ENCODE measurements at places on chromosomes 6 and 20.

GRCh38 chr6:13874191-13874549 lies 50.6 kb upstream of the RNF182 start:
- peak; percentile 33 for DNase-seq

DNA sequence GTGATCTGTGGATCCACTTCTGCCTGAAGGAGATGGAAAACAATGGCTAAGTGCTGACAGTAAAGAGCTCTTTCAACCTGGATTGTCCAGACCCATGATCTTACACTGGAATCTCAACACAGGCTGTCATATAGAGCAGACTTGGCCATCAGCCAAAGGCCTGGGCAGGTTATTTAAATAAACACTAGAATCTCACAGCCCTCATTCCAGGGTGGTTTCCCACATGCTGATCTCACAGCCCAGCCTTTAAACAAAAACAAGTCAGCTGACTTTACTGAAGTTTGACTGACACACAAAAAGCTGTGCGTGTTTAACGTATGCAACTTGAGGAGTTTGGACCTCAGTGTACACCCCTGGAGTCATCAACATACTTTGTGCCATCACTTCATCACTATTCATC lies 28.4 kb downstream of the SYNDIG1 start:
- no peak for DNase-seq

DNA sequence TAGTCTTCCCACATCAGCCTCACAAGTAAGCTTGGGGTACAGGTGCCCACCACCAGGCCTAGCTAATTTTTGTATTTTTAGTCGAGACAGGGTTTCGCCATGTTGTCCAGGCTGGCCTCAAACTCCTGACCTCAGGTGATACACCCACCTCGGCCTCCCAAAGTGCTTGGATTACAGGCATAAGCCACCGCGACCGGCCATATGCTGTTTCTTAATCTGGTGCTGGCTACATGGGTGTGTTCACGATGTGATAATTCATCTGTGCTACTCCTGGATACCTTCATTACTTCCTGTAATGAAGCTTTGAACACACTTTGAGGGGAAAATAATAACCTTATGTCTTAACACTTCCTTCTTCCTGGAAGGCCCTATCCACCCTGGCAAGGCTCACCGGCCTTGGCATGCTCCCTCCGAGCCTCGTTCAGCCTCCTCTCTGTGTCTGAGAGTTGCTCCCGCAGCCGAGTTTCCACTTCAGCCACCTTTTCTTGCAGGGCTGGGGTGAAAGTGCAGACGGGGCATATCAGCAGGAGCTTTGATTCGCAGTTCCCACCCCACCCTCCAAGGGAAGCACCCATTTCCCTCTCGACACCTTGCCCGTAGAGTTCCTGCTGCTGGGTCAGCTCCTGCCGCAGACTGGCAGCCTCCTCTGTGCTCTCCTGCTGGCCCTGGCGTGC lies 5.6 kb upstream of the PSORS1C2 start:
- DNase-seq = no peak

DNA sequence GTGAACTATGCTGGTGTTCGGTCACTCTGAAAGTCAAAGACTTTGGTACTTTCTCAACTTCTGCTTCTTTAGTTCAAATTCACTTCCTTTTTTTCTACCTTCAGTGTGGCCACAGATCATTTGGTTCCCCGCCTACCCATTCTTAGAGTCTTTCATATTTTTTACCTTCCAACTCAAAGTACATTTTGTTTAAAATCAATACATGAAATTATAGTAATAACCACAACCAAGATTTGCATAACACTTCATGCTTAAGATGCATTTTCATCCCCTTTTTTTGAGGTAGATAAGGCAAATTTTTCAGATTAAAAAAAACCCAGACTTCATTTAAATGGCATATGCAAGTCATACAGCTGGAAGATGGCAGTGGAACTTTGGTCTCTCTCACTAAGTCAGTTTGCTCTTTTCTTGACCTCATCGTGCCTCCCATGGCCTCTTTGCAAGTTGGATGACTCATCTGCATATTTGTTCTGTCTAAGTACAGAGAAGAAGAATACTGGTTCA lies 11.9 kb upstream of the CNR1 start:
- no peak for DNase-seq

- DNase-seq = no peak
Measured at GRCh38 chr6:118080547-118080946, 173.5 kb downstream of the SLC35F1 start.

GRCh38 chr20:33811776-33812151 lies 616 bp downstream of the CHMP4B start:
- no peak for DNase-seq

DNA sequence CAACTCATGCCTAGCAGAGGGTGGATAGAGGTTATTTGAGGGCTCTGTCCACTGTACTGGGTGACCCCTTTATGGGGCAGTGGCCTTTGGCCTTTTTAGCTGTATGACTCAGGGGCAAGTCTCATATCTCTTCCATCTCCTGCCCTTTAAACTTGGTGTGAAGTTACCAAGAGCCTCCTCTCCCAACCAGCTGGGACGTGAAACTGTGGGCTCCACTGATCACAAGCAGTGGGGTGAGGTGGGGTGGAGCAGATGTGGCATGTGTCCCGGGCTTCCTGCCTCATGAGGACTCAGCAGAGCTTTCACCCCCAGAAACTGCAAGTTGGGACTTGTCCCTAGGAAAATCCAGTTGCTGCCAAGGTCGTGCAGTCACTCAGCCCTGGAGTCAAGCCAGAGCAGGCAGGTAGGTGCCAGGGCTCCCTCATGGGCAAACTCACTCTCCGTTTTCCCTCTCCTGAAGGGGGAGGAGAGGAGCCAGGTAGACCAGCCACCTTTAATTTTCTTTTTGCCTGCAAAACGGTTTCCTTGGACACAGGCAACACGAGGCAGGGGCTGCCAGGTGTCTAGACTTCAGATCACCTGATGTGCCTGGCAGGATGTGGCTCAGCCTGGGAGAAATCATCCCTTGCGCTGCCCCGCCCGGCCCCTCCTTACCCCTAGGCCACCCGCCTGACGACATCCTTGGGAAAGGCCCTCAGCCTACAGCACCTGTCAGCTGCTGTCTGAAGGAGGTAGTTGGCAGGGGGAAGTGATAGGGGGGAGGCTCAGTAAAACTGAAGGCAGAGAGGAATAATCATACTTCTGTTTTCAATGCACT lies 4.0 kb downstream of the CDKN1A start:
- peak; percentile 42 for DNase-seq

DNA sequence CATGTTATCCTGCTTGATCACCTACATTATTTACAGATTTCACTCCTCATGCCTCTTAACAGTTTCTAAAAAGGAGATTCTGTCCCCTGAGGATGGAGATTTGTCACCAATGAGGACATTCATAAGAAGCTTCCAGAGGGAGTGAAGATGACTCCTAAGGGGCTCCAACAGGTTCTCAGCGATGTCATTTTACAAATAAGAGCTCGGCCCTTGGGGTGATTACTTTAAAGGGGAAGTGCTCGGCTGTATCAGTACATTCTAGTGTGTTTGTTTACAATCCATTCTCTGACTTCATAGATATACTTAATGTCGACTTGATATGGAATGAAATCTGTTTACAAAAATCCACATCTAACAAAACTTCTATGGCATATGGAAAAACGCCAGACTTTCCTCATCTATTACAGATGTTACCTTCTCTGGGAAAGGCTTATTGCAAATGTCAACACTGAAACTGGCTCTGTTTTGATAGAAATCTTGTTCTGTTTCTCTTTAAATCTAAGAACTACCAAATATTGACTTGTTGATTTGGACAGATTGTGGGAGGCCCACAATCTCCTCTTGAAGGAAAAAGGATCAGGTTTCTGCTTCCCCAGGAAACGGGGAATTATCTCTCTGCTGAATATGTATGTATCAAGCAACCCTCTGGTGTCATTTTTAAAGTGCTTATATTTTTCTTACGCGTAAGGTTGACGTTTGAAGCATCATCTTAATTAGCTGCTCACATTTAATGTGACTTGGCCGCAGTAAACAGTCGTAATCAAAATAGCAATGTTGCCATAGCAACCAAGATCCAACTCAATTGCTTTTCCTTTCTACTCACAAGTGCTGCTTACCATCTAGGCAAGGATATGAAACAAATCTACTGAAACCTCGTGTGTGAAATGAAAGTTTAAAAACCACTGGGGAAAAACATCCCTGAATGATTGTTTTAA lies 95.7 kb downstream of the SHLD1 start:
- no peak for DNase-seq

DNA sequence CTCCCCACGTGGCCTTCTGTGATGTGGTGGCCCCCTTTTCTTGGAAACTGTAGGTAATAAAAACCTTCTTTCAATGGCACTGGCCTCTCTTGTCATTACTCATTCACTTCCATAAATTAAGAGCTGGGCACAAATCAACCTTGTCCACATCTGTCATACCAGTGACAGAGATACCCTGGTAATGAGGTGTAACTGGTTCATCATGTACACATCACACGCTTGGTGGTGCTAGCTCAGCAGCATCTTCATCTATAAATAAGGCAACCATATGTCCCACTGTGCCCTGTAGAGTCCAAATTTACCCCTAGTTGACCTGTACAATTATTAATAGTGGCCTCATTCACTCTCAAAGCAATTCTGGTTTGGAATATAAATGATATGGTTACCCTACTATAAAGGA lies 245.6 kb downstream of the HIVEP2 start:
- no peak for DNase-seq

DNA sequence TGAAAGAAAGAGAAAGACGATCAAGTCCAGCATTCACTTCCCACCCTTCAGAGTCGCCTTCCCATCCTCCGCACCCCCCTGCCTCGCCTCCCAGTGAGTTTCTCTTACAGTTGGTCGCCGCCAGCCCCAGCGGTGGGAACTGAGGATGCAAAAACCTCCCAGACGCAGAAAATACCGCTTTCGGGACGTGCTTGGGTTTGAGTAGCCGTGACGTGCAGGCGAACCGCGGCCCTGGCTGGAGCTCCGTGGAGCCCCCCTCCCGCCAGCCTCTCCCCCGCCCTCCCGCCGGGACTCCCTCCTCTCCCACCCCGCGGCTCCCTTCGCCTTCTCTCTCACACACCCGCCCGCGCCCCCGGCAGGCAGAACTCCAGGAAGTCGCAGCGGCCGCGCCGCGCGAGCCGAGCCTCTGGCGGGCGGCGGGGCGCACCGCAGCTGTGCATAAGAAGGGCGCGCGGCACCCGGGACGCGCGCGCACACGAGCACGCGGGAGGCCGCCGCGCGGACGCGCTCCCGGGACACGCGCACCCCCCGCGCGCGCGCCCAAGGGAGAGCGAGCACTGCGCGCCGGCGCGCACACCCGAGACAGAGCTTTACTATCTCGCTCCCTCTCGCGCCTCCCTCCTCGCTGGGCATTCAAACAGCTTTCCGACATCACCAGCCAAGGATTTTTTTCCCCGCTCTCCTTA lies at the start of gene ADGRB3:
TSS of gene ADGRB3 (plus strand) at position 557 of the 686 bp plus-strand sequence. CDS start 3,394 bp downstream, outside the sequence.
- peak; percentile 97 for DNase-seq

DNA sequence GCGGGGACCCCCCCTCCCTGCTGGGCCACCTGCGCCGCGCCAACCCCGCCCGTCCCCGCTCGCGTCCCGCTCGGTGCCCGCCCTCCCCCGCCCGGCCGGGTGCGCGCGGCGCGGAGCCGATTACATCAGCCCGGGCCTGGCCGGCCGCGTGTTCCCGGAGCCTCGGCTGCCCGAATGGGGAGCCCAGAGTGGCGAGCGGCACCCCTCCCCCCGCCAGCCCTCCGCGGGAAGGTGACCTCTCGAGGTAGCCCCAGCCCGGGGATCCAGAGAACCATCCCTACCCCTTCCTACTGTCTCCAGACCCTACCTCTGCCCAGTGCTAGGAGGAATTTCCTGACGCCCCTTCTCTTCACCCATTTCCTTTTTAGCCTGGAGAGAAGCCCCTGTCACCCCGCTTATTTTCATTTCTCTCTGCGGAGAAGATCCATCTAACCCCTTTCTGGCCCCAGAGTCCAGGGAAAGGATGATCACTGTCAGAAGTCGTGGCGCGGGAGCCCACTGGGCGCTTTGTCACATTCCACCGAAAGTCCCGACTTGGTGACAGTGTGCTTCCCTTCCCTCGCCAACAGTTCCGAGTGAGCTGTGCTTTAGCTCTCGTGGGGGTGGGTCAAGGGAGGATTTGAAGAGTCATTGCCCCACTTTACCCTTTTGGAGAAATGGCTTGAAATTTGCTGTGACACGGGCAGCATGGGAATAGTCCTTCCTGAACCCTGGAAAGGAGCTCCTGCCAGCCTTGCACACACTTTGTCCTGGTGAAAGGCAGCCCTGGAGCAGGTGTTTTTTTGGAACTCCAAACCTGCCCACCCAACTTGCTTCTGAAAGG lies 2.1 kb downstream of the VEGFA start:
- no peak for DNase-seq

DNA sequence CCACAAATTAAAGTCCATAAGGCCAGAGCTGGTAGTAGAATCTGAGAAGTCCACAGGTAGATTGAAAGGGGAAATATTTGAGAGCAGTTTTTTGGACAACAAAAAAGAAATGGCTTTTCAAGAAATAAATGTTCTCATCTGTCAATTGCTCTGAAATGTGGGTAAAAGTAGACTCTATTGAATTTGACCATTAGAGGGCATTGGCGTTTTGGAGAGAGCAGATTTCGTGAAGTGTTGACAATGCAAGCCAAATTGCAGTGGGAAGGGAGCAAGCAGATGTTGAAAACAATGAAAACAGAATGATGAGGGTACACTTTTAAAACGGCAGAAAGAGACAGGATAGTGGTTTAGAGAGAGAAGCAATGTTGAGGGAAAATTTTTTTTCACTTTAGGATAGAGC lies 149.1 kb upstream of the FAM83B start:
- no peak for DNase-seq

- DNase-seq = no peak
Measured at GRCh38 chr20:63361519-63362435, 628 bp upstream of the CHRNA4 start.

- DNase-seq = peak; percentile 82
Measured at GRCh38 chr6:98831057-98831958, 3.1 kb upstream of the POU3F2 start.

- no peak for DNase-seq
Measured at GRCh38 chr6:96202571-96202970, 186.8 kb downstream of the FUT9 start.

GRCh38 chr6:141561154-141561553 lies 571.6 kb upstream of the GJE1 start:
- peak; percentile 60 for DNase-seq

- no peak for DNase-seq
Measured at GRCh38 chr6:119259027-119259426, 90.5 kb downstream of the MAN1A1 start.

GRCh38 chr20:38125157-38126056 lies 39.7 kb downstream of the TGM2 start:
- peak; percentile 96 for DNase-seq

DNA sequence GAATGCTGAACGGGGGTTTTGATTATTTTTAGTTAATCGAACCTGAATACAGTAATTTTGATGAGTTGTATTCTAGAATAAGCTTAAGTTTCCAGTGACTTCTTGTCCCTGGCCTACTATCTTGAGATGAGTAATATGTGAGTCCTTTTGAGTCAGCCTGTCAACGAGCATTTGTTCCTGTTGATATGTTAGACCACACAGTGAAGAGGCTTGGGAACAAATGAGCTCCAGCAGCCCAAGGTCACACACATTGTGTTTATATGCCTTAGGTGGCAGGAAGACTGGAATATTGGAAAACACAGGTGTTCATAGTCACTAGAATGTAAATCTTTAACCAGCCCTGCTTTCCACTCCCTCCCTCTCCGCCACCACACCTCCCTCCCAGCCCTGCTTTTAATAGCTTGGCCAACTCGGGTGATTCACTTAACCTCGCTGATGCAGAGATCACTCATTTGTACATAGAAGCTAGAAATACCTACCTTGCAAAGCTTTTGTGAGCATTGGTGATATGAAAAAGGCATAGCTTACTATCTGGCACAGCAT lies 9.1 kb downstream of the SMPDL3A start:
- DNase-seq = peak; percentile 28

Data from NCI-H774 (cell line).